ENCODE measurements at places on chromosomes 16 and 17.
A peak's percentile ranks its signal among the peaks of the same experiment; 100 is the strongest.

- DNase-seq = peak; percentile 54
Measured at GRCh38 chr16:75252946-75253911, 1.8 kb upstream of the BCAR1 start.

GRCh38 chr16:47624563-47624962 is 163.4 kb downstream of the PHKB start:
- no peak for DNase-seq

- no peak for DNase-seq
Measured at GRCh38 chr16:52948946-52949345, 103.8 kb downstream of the CHD9NB start.

DNA sequence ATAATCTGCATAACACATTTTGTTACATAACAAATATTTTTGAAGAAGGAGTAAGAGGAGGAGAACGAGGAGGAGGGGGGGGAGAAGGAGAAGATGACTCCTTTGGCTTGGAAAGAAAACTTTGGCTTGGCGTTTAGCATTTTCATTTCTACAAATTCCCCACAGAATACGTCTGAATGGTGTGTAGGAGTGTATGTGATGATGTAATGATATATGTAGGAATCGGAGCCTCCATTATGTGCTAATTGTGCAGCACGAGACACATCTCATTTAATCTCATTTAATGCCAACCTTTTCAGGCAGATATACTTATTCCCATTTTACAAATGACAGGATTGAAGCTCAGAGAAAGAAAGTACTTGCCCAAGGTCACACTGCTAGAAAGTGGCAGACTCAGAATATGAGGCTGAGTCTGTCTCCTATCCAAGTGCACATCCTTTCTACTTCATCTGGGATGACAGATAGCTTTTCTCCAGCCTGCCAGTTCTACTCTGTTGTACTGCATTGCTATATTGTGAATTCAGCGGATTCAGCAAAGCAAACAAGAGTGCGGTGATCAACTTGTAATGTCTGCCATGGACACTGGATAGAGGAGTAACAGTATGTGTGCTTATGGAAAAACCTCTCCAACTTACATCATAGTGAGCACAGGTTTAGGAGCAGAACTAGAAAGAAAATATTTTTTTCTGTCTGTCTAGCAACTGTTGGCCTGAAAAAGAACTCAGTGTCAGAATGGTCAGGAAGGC is 10.4 kb upstream of the SLC47A2 start:
- DNase-seq = no peak

DNA sequence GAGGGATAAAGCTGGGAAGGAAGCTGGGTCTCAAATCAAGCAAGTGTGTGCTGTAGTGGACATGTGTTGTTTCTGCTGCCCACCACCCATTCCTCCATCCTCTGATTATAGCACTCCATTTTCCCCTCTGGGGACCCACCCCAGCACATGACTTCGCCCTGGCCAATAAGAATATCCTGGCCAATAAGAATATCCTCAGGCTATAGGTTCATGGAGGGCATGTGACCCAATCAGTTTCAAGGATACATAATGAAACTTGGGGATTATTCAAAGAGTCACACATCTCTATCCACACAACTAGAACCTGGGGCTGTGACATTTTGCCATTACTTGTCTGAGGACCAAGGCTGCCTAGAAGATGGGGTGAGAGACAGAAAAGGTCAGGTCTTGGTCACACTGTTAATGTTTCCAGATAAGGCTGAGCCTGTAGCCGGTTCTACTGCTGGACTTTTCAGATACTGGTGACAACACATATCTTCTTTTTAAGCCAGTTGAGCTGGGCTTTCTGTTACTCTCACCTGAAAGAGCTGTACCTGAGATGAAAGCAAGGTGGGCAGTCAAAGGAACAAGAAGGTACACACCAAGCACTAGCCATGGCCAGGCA is 33.7 kb downstream of the MYO18A start:
- no peak for DNase-seq

DNA sequence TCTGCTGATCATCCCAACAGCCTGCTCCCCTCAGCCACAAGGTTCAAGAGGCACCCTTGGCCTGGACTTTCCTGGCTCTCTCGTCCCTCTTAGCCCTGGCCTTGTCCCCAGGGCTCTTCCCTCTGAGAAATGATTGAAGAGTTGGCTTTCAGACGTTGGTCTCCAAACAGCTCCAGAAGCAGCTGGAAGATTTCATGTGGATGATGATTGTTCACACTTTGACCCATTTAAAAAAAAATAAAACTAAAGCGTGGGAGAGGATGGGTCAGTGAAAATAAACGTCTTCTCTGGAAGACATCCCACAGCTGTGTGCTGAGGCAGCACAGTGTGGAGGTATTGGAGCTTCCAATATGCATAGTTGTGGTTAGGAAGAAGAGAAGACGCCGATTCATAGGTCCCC is 54.7 kb upstream of the CDH11 start:
- no peak for DNase-seq

DNA sequence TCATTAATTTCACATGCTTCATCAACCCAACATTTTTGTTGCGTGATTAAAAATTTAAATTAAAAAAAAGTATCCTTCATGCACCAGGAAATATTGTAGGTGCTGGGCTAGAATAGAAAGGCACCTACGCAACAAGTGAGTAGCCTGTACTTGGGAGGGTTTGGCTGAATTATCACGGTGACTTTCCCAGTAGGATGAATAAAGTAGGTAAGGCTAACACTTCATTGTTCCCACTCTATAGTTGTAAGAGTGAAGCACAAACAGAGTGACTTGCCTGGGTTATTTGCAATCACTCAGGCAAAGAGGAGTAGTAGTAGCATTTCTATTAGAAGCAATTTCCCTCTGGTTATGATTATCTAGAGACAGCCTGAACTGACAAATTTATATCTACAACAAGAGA is 62.5 kb downstream of the DNAH3 start:
- DNase-seq = no peak

DNA sequence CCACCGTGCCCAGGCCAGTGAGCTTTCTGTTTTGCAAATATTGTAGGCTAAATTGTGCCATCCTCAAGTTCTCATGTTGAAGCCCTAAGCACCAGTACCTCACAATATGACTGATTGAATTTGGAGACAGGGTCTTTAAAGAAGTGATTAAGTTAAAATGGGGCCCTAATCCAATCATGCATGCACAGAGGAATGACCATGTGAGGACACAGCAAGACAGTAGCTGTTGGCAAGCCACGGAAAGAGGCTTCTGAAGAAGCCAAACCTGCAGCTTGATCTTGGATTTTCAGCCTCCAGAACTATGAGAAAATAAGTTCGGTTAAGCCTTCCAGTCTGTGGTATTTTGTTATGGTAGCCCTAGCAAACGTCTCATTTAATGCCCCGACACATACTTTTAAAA is 24.9 kb downstream of the TOM1L2 start:
- DNase-seq = no peak

GRCh38 chr16:49600536-49600935 is 226.9 kb downstream of the C16orf78 start:
- no peak for DNase-seq

DNA sequence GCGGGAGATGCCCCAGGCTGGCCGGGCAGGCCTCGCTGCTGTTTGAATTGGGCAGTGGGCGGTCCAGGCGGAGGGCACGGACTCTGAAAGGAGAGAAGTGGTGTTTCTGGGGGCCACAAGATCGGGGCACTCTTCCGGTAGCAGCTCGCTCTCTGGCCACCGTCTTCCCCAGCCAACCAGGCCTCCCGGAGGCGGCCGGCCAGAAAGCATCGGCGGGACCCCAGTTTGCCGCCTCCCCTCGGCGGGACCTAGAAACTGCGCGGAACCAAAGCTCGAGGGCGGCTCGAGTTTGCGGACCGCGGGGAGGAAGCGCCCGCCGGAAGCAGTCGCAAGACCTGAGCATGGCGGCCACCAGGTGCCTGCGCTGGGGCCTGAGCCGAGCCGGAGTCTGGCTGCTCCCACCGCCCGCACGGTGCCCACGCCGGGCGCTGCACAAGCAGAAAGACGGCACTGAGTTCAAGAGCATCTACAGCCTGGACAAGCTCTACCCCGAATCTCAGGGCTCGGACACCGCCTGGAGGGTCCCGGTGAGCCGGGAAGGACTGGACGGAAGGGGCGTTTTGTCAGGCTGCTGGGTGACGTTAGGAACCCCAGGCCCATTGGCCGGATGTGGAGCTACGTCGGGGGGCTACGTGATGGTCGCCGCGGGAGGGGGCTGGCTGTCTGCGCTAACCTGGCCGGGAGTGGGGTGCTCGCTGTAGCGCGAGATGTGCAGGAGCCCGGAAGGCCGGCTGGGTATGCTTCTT is at the start of gene MRPL58:
Gene MRPL58 (plus strand): TSS at position 325 of the 746 bp plus-strand sequence. CDS start 17 bp downstream, at position 342.
- DNase-seq = peak; percentile 88
